ENCODE measurements at places on chromosomes 2 and 18.

DNA sequence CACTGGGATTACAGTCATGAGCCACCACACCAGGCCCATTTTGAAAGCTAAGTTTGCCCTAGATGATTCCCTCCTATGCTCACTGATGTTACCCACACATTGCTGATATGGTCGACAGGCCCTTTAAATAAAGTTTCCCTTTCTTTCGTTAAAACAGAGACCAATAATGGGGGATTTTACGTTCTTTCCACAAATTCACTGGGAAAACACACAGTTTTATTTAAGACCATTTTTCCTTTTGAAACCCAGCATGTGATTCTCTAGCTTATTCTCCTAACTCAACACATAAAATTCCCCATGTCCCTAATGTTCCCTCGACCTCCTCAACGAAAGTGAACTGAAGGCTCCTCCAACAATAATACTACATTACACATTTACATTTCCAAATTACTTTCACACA lies 223.2 kb downstream of the ANAPC1 start:
- no peak for DNase-seq

DNA sequence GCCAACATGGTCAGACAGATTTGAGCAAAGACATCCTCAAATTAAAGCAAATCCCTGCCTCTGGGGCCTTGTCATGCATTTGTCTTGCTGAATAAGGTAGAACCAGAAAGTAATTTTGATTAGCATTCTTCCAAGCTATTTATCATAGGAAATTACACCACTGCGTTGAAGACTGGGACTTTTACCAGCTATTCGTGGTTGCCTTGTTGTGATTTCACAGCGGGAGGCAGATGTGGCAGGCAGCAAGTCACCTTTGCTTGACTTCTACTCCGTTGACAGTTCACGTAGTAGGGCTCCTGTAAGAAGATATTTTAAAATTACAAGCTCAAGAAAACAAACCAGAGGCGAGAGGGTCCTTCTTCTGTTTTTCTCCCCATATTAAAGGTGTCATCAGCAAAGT lies 80.6 kb downstream of the EN1 start:
- no peak for DNase-seq

- DNase-seq = no peak
Measured at GRCh38 chr2:65798641-65799040, 366.2 kb upstream of the SPRED2 start.

DNA sequence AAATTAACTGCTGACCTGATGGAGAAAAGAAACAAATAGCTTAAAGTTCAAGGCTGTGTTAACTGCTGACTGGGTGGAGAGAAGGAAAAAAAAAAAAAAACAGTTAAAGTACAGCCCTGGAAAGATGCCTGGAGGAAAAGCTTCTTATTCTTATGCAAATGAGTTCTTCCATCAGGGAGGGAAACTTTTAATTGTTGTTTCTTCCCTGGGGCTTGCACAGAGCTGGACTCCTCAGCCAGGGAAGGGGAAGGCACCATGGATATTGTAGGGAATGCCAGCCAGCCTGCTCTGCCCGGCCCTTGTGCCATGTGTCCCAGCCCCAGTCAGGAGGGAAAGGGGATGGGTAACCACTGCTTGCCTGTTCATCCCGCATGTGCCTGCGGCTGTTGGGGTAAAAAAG lies 833.1 kb upstream of the CRIM1 start:
- DNase-seq = no peak

- DNase-seq = no peak
Measured at GRCh38 chr2:100397976-100398375, 19.5 kb downstream of the CHST10 start.

GRCh38 chr2:196075196-196075595 lies 6.6 kb upstream of the DNAH7 start:
- DNase-seq = no peak

- DNase-seq = no peak
Measured at GRCh38 chr2:101307950-101308431, 510 bp downstream of the RNF149 start.

- DNase-seq = peak; percentile 99
Measured at GRCh38 chr2:224221455-224221913, 180.4 kb downstream of the FAM124B start.

GRCh38 chr2:60416221-60417008 lies 137.0 kb downstream of the BCL11A start:
- no peak for DNase-seq

DNA sequence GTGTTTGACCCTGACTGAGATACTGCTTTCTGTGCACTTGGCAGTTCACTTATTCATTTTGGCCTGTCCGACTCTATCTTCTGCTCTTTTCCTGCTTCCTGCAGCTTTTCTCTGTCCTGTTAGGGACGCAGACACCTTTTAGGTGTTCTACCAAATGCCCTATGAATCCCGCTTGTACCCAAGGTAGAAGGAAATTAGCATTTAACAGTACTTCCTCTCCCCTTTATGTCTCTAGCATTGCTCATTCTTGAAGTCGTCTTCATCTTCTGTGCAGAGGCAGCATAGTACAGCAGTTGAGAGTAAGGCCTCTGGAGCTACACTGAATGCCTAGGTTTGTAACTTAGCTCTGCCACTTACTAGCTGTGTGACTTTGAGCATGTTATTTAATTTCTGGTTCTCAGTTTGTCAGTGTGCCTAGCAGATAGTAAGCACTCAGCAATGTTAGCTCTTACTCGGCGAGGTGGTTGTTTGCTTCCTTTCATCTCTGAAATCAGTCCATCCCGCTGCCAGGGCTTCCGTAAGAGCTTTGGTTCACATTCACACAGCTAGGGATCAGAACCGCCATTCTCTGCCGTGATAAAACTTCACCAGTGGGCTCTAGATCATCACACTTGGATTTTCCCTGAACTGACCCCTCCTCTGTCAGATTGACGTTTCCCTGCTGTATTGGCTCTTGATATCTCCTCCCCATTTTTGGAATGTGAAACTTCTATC lies 1.4 kb downstream of the CCT7 start:
- no peak for DNase-seq

- no peak for DNase-seq
Measured at GRCh38 chr2:240888130-240888889, 7.6 kb downstream of the MAB21L4 start.

- no peak for DNase-seq
Measured at GRCh38 chr2:54240515-54241469, 15.2 kb downstream of the TSPYL6 start.

DNA sequence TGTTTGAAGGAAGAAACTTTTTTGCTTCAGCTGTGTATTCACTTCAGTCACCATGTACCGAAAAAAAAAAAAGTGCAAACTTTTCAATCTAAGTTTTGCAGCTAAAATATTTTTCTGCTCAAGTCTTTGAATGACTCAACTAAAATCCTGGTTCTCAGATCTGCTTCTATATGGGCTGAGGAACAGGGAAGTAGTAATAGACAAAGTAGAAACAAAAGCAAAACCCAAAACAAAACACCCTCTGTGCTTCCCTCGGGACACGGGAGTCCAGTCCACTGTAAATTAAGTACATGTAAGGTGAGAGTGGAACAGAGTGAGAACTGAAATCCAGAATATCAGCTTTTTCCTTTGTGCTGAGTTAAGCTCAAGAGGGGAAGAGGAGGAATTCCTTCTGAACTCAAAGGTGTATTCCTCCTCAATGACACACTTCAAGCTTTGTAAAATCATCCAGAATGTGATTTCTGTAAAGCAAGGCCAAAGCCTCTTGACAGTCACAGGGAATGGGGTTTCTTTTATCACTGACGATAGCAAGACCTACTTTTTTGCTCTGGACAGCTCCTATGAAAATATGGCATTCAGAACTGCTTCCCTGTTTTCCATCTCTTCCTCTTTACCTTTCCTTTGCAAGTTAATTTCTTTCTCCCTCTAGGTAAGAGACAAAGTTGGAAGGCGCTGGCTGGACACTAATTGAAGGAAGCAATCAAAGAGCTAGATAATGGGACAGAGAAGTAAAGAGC lies 433.5 kb upstream of the MMADHC start:
- DNase-seq = no peak

DNA sequence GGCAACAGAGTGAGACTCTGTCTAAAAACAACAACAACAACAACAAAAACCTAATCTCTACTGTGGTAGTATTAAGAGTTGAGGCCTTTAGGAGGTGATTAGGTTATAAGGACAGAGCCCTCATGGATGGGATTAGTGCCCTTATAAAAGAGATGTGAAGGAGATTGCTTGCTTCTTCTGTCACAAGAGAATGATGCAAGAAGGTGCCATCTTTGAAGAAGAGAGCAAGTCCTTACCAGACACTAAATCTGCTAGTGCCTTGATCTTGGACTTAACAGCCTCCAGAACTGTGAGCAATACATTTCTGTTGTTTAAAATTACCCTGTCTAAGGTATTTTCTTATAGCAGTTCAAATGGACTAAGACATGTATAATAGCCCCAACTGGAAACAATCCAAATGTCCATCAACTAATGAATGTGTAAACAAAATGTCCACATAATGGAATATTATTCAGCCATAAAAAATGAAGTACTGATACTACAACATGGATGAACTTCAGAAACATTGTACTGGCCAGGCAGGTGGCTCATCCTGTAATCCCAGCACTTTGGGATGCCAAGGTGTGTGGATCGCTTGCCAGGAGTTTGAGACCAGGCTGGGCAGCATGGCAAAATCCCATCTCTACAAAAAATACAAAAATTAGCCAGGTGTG lies 1.6 kb upstream of the ARHGEF33 start:
- no peak for DNase-seq

DNA sequence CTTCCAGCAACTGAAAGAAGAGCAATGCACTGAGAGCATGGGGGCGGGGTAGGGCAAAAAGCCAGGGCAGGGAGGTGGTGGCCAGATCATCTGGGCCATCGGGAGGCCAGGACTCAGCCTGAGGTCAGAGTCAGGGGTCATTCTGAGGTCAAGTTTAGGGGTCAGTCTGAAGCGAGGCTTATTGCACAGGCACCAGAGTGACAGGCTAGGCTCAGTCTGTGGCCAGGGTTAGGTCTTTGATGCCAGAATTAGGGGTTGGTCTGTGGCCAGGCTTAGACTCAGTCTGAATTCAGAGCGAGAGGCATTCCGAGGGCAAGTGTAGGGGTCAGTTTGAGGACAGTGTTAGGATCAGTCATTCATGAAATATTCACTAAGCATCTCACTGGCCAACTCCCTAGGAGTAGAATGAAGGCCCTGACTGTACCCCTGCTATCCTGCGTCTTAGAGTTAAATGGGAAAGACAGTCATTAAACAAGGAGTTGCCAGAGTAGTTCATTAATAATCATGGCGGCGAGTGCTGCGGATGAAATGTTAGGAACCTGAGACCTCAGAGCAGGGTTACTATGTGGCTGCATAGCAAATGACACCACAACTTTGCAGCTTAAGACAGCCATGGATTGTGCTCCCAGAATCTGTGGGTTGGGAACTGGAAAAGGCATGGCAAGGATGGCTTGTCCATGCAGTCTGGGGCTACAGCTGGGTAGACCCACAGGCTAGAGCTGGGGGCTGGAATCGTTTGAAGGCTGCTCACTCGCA lies 198.7 kb downstream of the CYP26B1 start:
- DNase-seq = no peak

DNA sequence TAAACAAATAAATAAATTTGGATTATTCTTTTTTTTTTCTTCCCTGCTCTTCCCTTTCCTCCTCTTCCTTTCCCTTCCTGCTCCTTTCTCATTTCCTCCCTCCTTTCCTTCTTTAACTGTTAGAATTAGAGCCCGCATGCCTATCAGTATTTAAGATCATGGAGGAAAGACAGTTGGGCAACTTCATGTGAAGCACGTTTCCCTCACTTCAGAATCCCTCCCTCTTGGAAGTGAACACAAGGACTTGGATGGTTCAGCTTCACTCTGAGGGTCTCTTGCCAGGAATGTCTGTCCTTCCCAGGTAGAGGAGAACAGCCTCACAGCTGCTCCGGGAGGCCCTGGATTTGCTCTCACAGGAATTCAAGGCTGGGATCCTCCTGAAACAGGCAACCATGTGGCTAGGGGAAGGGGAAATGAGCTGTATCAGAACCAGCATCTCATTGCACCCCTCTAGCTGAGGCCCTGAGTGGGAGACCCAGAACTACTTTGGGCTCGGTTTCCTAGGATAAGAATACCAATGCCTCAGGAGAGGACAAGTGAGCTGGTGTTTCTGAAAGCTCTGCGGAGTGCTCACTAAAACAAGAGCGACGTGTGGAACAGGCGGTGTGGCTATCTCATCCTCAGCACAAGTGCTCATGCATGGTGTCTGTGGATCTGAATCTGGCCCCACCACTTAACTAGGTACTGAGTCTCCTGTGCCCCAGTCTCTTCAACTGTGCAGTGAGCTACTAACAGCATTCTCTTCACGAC lies 230.5 kb downstream of the MYCN start:
- no peak for DNase-seq

GRCh38 chr2:219155054-219155644 lies 5.5 kb downstream of the NHEJ1 start:
- DNase-seq = peak; percentile 84

All from NCI-H460 (cell line).